Erythroblast (primary cell): ENCODE measurements at places on chromosomes 3 and 15.

DNA sequence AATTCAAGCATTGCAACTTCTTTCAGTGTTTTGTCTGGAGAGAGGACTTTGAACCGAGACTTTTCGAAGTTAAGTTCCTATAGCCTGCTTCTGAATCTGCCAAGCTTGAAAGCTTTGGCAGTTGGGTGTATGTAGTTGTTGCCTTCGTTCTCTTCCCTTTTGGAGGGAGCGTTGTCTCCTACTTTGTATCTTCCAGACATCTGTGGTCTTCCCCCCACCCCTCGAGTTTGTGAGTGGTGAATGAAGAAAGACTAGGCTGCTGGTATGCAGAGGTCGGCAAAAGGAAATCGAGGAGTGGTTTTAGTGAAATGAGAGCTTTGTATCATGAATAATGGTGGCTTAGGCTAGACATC, 1.3 kb downstream of the CTNNB1 start:
- DNase-seq, result peak; percentile 60

DNA sequence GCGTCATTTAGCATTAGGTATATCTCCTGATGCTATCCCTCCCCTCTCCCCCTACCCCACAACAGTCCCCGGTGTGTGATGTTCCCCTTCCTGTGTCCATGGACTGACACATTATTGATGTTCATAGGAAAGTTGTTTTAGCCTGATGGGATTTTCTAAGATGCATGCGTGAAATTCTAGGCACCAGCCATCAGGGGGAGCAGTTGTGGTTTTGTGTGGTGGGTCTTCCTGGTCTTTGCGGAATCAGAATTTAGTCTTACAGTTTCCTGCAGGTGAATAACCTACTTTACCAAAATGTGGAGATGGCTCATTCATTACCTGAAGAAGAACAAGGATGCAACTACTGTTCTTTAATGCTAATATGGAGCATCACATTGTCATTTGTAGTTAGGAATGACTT, 455.0 kb upstream of the THBS1 start:
- DNase-seq, result peak; percentile 64

GRCh38 chr3:183496311-183496710, 59.2 kb downstream of the KLHL6 start:
- DNase-seq, result no peak

- DNase-seq, result no peak
Measured at GRCh38 chr3:43218156-43218555, 68.2 kb upstream of the SNRK start.

DNA sequence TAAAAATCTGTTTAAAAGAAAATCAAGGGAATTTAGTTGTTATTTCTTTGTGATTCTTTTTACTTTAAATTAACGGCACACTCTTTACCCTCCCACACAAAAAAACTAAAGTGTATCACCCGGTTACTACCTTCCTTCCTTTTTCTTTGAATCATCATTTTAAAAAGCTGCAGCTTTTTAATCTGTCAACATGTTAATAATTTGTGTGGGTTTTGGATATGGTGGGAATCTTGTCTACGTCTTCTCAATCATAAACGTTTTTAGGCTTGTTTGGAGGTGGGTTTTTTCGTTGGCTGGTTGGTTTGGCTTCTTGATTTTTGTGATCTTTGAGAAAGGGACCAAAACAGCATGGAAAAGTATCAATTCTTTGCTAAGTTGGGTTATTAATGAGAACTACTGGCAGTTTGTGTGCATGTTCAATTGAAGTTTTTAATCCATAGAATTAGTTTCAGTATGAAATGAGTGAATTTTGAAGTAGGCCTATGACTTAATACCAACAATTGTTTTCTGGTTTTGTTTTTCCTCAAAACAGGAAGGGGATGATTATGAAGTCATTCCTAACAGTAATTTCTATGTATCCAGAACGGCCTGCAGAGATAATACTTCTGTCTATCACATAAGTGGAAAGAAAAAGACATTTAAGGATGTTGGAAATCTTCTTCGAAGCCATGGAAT, 4.5 kb downstream of the SMC4 start:
- no peak for DNase-seq

- no peak for DNase-seq
Measured at GRCh38 chr3:180421721-180422120, 180.2 kb upstream of the TTC14 start.

DNA sequence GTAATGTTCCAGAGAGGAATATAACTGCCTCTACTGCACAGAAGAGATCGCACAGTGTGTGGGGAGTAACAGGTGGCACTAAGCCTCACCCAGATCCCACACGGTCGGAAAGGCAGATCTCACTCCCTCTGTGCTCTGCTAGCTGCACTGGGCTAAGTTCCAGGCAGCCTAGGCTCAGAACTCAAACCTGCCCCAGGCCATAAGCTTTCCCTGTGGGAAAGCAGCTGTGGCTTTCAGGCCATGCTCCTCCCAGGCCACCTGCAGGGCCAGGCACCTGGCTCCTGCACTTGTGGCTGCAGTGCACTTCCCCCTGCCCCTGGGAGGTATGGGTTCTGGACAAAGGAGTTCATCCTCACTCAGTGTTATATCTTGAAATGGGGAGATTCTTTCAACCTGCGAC, 27.5 kb downstream of the PCCB start:
- no peak for DNase-seq

- DNase-seq, result no peak
Measured at GRCh38 chr3:175749981-175750380, 890.8 kb downstream of the NAALADL2 start.

- DNase-seq, result peak; percentile 48
Measured at GRCh38 chr15:22979238-22980188, 655 bp downstream of the CYFIP1 start.

DNA sequence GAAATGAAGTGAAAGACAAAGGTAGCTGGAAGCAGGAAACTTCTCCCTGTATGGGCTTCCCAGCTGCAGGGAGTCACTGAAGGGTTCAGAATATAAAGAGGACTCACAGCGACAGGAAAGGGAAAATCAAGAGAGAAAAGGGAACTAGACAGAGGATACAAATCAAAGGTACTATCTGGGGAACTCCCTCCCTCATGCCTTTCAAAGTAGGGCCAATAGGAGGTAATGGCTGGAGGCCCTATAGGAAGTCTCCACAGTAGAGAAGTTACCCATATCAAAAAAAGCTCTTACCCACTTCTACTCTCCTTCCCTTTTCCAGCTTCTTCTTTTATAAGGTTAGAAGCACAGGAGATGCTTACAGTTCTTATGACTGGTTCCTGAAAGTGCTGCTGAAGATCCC, 43.5 kb downstream of the FMN1 start:
- DNase-seq, result no peak

DNA sequence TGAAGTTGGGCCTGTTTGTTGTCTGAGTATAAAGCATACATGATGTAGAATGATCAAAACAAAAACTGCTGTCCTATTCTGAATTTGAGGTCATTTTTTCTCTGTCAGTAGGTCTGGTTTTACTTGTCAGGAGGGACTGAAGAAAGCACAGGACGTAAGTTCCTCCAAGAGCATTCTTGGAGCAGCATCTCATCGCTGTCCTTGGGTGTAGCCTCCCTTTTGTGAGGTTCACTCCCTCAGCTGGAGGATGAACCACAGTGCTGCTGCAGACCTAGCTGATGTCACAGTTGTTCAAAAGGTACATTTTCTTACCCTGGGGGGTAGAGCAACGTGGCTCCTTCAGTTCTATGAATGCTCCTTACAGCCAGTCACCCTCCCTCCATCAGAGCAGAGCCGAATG, 490.0 kb upstream of the TBL1XR1 start:
- DNase-seq, result no peak

DNA sequence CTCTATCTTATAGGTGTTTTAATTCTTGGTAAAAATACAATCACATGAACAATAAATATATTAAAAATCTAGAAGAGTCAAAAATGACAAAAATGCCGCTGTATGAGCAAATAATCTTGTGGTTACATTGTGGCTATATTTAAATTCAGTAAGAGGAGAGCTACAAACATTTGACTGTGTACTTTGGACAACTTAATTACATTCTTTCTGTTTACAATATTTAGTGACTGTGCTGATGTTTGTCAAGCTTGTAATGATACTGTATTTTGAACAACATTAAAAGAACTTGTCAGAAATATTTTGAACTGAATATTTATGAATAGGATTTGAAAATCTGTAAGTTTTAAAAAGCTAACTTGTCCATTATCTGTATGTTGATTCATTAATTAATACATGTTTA, 598.3 kb downstream of the SI start:
- no peak for DNase-seq

DNA sequence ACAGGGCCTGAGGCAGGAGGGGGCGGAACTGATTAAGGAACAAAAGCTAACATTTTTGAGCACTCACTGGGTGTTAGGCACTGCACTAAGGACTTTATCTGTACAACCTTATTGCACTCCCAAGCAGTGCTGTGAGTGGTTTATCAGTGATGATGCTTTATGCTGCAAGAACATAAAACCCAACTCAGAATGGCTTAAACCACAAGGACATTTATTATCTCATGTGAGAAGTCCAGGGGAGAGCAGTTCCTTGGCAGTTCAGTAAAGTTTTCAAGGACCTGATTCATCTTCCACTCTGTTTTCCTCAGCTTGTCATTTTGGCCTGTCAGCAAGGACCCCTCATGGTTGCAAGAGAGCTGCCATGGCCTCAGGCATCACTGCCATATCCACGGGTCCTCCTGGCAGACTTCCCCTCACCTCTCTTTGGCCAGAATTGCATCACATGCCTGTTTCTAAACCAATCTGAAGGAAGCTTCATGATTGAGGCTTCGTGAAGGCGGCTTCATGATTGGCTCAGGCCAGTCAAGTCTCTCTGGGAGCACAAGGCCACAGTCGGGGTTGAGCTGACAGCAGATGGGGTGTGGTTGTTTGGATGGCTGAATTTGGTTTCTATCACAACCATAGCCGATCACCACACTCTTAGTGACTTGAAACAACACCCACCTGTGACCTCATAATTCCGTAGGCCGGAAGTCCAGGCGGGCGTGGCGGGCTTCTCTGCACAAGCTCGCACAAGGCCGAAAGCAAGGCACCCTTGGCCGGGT, 15.8 kb downstream of the EFCC1 start:
- DNase-seq, result peak; percentile 83

DNA sequence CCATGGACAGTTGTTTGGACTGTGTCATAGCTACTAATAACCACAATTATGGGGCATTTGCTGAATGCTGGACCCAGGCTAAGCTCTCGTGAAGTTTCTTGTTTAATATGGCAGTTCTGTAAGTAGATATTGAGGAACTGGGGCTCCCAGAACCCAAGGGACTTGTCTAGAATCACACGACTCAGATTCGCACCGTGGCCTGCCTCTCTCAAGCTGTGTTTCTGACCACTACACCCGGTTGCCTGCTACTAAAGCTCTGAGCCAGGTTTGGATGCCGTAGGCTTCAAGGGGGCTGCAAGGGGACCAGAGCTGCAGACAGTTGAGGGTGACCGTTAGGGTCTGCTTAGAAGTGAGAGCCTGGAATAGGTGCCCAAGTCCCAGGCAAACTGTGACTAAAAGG, 11.5 kb downstream of the TEX264 start:
- no peak for DNase-seq

GRCh38 chr15:74172701-74173379, 670 bp upstream of the ISLR start:
- no peak for DNase-seq

DNA sequence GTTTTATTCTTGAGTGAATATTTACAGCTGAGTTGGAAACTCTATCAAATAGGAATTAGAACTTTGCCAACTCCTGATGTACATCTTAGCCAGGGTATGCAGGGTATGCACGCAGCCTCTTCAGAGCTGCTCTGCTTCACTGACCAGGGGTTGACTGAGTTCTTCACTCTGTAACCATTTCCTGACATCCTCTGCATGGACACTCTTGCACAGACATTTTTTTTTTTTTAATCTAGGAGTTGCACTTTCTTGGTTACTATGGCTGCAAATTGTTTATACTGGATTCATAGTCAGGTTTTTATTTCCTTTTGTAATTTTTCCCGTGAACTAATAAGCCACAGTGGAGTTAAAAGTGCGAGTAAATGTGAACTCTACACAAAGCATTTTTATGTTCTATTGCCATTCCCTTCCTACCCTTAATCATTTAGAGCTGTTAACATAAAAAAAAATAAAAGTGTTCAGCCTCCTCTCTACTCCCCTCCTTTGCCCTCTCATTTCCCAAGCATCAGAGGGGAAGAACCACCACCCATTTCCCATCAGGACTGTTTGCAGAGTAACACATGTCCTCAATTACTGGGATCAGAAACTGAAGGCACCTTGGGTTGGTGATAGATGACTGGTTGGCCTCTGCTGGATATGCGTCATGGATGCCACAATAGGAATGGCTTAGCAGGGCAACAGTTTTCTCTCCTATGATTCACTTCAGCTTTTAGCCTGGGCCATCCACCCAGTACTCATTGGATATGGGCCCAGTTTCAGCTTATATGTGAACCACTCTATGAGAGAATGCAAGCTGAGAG, 54.0 kb downstream of the DUT start:
- DNase-seq, result no peak

GRCh38 chr3:160402221-160403027, 3.0 kb downstream of the SMC4 start:
- DNase-seq, result no peak

- peak; percentile 60 for DNase-seq
Measured at GRCh38 chr3:24264748-24265158, 229.9 kb downstream of the THRB start.

GRCh38 chr3:127779747-127780146, 42.6 kb downstream of the MGLL start:
- DNase-seq, result no peak

GRCh38 chr3:95462161-95462560, 1352.2 kb upstream of the EPHA6 start:
- no peak for DNase-seq

GRCh38 chr3:71356265-71356664, 227.3 kb downstream of the FOXP1 start:
- DNase-seq, result no peak

GRCh38 chr15:57655053-57655452, 51.5 kb upstream of the POLR2M start:
- no peak for DNase-seq

GRCh38 chr15:48978638-48979037, 14.9 kb upstream of the SHC4 start:
- no peak for DNase-seq

DNA sequence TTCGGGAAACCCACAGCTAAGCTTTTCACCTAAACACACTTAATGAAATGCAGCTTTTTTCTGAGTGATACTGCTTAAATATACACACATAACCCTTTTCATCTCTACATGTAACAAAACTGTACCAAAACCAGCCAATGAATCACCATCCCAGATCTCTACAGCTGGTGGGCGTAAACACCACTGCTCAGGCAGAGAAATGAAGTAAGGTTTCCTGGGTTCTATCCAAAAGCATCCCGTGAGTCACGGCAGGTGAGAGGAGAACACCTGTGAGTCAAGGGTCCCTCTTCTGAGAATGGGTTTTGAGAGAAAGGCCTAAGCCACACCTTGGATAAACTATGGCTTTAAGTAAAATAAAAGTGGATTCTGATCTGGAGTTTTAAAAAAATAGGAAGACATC, 2.6 kb downstream of the CLDN1 start:
- DNase-seq, result no peak

DNA sequence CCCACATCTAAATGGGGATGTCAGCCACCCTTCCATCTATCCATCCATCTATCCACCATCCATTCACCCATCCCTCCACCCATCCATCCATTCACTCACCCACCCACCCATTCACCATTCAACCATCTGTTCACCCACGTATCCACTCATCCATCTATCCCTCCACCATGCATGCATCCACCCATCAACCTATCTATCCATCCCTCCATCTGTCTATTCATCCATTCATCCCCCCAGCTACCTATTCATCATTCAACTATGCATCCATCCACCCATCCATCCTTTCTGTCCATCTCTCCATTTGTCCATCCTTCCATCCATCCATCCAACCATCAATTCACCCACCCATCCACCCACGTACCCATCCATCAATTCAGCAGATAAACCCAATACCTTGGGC, 14.6 kb downstream of the ITIH3 start:
- DNase-seq, result no peak

- DNase-seq, result no peak
Measured at GRCh38 chr3:18499301-18499700, 74.2 kb upstream of the SATB1 start.
